Activated naive CD4-positive, alpha-beta T cell (primary cell): ENCODE measurements at places on chromosomes 2 and 18.

GRCh38 chr18:51171223-51171622 is 26.3 kb downstream of the MEX3C start:
- DNase-seq: no peak

GRCh38 chr2:204171432-204172144 is 235.0 kb downstream of the ICOS start:
- DNase-seq: no peak

DNA sequence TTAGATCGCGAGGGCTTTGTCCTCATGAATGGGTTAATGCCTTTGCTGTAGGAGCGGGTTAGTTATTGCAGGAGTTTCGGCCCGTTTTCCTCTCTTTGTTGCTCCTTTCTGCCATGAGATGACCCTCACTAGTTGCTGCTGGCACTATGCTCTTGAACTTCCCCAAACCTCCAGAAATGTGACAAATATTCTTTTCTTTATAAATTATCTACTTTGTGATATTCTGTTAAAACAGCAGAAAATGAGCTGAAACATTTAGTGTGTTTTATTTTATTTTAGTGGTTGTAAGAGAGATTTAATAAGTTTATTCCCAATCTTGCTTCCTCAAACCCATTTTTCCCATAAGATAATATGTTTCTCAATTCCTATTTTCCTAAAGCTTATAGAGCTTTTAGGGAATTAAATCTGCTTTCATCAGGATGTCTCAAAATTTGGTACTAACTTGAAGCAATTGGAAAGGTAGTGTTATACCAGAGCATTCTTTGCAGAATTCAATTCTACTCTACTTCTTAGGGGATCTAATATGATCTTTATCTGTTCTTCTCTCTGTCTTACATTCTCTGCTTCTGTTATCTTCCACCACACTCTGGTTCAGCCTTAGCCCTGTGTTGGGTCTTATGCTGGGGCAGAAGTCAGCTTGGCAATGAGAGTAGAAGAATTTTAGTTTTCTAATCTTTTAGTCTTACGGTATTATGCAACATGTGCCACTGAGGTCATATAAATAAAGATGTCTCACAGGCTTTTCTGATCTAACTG is 23.1 kb downstream of the DDX1 start:
- DNase-seq: no peak

DNA sequence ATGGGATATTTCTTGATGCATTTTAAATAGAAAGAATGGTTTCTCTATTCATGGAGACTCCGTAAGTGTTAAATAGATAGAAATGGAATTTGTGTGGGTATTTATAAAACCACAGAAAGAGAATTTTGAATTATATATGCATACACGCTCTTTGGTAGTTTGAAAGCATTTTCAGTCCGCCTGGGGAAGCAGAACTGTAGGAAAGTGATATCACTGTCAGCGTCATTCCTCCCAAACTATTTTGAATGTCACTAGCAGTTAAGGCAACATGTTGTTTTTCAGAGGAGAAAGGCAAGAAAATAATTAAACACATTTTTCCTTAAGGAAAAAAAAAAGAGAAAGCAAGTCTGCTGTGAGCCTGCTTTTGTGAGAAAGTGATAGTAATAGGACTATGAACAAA is 8.7 kb upstream of the ERMN start:
- no peak for DNase-seq

- no peak for DNase-seq
These were observed 115.1 kb upstream of the NCK2 start for GRCh38 chr2:105629634-105630033.

- no peak for DNase-seq
These were observed 126.7 kb downstream of the THADA start for GRCh38 chr2:43469094-43469493.

DNA sequence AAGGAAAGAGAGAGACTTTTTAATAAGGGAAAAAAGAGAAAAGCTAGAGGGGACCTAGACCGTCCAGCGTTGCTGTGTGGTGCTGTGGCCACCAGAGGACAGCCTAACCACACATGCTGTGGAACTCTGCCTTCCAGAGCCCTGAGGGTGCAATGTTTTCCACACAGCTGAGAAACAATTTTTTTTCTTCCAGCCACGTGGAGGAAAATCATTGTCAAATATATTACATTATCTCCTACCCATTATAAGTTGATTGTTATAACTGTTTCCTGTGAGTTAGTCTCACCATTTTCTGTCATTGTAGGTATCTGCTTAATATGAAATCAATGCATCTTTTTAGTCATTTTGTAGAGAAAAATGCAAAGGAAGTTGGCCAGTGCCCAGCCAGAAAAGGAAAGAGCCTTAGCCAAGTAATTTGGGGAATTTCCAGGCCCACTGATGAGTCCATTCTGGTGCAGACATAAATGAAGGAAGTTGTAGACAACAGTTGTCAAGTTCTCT is 5.9 kb upstream of the MRPL19 start:
- DNase-seq: peak; percentile 30

DNA sequence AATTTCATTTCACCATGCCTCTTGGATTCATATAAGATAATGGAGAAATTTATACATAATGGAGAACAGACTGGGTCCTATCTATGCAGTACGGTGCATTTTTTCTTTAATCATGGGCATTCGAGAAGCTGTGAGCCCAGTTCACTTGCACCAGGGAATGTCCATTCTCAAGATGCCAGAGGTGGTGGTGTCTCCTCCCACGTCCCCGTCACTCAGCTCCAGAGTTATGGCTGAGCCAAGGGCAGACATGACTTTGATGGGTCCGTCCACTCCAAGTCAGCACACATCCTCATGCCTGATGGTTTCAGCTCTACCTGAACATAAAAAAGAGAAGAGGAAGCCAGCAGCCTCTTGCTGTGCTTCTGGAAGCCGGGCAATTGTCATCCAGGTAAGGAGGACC is 42.1 kb upstream of the CREG2 start:
- DNase-seq: no peak

- no peak for DNase-seq
These were observed 531.1 kb downstream of the PARD3B start for GRCh38 chr2:205076405-205076804.

DNA sequence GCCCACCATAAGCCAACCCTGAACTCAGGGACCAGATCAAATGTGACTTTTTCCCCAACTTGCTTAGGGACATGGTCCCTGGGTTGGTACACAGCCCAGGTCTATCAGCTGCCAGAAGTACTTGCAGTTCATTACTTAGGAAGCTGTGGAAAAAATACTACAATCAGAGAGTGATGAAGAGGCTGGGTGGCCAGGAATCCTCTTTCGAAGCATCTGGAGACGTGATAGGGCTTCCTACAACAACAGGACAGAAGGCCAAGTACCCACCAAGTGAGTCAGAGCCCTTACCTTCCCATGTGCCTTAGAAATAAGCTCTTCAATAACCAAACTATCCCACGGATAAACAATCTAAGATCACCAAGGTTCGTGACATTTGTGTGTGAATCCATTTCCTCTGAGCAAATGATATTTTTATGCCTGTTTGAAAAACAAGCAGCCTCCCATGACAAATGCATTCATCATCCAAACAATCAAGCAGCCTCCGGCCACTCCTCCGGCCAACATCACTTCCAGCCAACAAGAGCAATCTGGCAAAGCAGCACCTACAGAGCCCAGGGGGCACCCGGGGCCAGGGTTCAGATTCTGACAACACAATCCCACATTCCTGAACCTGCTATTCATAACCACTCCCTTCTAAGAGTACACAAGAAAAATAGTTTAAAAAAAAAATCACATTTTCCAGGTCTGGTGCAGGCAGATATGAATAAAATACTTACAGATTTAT is 26.4 kb downstream of the TBC1D8 start:
- no peak for DNase-seq

- no peak for DNase-seq
These were observed 72.6 kb upstream of the THUMPD2 start for GRCh38 chr2:39851651-39852110.

DNA sequence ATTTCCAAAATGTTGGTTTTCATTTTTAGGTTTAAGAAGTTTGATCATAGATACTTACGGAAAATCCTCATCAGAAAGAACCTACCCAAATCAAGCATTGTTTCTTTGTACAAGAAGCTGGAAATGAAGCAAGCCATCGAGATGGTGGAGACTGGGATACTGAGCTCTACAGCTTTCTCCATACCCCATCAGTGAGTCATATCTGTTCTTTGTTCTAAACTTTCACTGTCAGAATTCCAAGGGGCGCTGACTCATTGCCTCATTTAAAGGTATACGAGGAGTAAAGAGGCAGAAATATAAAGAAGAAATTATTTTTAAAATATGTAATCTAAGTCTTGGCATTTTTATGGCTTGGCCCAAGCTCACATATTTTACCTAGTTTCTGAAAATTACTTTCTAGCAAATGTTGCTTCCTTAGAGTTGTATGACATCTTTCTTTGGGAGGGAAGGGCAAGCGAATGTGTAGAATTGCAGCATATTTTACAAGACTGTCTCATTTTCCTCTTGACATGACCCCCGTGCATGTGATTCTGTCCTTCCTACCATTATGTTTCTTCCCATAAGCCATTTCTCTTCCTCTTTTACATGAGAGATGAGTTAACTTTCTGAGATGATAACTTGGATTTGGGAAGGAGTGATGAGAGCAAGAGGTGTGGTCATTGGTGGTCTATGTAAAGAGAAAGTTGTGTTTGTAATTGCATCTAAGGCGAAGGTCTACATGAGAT is 41.2 kb downstream of the SLC9A4 start:
- DNase-seq: no peak

DNA sequence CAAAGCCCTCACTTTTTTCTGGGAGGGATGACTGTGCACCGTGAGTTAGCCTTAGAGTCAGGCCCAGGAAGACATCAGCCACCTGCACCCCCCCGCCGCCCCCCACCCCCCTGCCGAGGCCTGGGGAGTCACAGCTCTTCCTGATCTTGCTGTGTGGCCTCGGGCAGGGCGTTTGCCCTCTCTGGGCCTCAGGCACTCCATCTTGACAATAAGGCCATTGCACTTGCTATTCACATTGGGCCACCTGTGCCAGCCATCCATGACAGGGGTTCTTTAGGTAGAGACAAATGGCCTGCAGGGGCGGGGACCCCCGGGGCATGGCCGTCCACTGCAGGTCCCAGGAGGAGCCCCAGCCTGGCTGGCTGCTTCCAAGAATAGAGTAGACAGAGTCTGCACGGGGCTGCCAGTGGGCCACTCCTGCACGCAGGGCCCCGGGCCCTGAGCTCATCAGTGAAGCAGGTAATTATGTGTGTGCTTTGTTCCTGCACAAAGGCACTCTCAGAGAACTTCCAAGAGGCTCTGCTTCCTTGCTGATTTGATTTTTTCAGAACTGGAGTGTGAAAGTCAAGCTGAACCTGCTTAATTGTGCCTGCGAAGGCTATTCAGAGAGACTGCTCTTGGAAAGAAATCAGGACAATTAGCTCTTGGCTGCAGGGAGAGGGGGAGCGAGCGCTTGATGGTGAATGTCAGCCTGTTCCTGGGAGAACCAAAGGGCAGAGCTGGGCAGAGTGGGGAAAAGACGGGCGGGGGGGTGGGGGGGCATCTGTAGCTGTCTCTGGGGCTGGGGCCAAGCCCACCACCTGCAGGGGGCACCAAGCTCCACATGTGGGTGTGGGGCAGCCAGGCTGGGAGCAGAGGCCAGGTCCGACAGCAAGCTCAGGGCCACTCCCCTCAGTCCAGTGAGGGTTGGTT is 40.3 kb downstream of the RRM2 start:
- no peak for DNase-seq

DNA sequence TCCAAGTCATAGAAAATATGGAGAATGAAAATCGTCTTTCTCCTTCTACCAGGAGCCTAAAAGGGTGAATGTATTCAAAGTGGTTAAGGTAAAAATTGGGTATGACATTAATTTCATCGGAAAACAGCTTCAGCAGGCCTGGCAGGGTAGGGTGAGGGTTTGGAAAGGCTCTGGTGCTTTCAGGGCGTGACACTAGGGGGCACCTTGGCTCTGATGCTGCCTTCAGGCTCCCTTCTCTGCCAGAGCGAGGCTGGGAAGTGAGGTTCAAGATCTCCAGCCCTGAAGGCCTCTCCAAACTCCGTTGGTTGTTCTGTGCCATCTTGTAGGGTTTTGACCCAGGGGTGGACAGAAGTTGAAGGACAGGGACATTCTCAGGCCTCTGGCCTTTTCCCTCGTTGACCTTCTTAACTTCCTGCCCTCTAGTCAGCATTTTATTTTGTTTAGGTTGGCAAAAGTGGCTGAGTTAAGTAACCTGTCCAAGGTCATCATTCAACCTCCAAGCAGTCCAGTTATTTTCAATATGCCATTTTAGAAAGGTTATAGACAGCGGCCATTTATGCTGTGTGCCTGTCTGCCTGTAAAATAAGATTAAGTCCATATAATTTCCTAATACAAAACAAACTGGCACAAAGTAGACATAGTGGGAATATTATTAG is 40.3 kb downstream of the EML6 start:
- DNase-seq: no peak

- no peak for DNase-seq
These were observed 121.6 kb downstream of the GALNT1 start for GRCh38 chr18:35703043-35703688.

GRCh38 chr2:72136933-72137497 is 10.6 kb downstream of the CYP26B1 start:
- no peak for DNase-seq

GRCh38 chr18:45670281-45670962 is 53.6 kb upstream of the SLC14A1 start:
- no peak for DNase-seq

- DNase-seq: no peak
These were observed 65.1 kb upstream of the ACSL3 start for GRCh38 chr2:222795450-222796357.

DNA sequence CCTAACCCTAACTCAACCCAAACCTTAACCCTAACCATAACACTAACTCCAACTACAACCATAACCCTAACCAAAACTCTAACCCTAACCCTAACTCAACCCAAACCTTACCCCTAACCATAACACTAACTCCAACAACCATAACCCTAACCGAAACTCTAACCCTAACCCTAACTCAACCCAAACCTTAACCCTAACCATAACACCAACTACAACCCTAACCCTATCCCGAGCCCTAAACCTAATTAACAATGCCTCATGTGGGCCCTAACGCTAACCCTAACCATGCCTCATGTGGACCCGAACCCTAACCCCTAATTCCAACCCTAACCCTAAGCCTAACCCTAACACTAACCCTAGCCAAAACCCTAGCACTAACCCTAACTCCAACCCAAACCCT is 11.5 kb upstream of the GPR35 start:
- DNase-seq: no peak

DNA sequence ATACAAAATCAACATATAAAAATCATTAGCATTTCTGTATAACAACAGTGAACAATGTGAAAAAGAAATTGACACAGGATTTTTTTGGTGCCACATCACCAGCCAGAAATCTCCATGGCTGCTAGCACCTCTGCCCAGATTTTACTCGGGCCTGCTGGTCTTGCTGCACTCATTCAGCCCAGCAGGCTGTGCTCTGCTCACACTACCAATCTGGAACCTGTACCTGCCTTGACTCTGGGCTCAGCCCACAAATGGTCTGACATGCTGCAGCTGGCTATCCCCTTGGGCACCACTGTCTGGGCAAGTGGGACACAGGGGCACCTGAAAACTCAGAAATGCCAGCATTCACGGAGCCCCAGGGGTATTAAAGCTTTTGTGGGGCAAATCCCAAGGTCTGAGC is 392.5 kb upstream of the NRXN1 start:
- DNase-seq: no peak
